Upper lobe of right lung (tissue), 1 donor: ENCODE measurements at places on chromosomes 5 and 9. TPM values are rescaled to one million over a fixed set of nuclear protein-coding genes. Genes with fewer than 3 reads are reported as not detected.

DNA sequence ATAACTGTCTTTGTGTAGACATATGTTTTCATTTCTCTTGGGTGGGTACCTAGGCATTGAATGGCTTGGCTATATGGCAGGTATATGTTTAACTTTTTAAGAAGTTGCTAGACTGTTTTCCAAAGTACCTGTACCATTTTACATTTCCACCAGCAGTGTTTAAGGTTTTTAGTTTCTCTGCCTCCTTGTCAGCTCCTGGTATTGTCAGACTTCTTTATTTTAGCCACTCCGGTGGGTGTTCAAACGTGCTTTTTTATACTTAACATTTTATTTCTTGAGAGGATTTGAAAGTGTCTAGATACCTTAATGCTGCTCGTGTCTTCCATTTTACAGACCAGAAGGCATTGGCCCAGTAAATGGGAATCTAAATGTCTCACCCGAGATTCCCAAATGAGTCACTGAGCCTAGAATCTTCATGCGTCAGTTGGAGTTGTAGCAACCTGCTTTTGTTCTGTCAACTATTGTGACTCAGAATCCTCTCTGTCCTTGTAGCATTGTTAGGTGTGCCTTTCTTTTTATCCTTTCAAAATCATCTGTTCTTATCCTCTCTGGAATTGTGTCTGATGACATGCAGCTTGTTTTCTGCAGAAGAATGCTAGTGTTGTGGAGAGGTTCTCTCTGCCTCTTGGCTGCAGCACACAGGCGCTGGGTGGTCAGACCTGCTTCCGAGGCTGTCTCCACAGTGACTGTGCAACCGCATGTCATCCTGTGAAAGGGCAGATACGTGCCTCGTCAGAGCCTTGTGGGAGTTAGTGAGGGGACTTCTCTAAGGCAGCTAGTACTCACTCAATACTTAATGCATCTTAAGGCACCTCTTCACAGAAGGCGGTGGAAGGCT lies 291.8 kb downstream of the AOPEP start:
- H3K4me3 ChIP-seq, result no peak overlapping the region
- peak overlapping the region; percentile 67 for H3K27ac ChIP-seq
- peak; percentile 71 for DNase-seq
- peaks cover 48% of the 10 kb centered on the region for H3K36me3 ChIP-seq
- no peaks in the 10 kb centered on the region for H3K27me3 ChIP-seq
- H3K4me1 ChIP-seq, result peaks cover 43% of the 10 kb centered on the region

The ODF2 gene
- total RNA-seq, result 17.3 TPM

DNA sequence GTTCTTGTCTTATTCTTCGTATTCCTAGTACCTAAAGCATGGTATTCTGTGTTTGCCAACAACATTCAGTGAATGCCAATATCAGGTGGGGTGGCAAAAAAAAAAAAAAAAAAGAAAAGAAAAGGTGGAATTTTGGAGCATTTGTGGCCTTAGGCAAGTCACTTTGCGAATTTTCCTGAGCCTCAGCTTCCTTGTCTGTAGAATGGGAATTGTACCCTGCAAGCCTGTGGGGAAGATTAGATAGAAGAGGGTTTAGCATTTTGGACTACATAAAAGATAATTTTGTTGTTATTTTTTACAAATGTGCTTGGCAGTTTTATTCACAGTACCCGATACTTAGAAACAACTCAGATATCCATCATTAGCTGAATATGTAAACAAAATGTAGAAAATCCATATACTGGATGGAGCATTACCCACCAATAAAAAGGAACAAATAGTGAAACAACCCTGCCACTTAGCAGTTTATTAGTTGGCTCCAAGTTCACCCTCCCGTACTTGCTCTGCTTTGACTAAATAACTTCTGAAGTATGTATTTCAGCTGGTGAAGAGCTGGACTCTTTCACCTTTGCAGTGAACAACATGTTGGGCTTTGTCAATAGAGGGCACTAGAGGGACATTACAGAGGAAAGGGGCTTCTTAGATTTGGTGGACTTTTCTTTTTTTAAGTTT lies 13.6 kb downstream of the UBE2D2 start:
- no peaks in the 10 kb centered on the region for H3K27me3 ChIP-seq
- H3K27ac ChIP-seq, result no peak overlapping the region
- H3K36me3 ChIP-seq, result no peaks in the 10 kb centered on the region
- no peak overlapping the region for H3K4me3 ChIP-seq
- peaks cover 58% of the 10 kb centered on the region for H3K4me1 ChIP-seq
- DNase-seq, result no peak

The LRRC19 gene
- 0.64 TPM for total RNA-seq
